GOT3 (cell line): ENCODE measurements at places on chromosomes 6 and 20.

- DNase-seq: no peak
Observed at GRCh38 chr6:43989581-43990146, 137.6 kb downstream of the MRPL14 start.

DNA sequence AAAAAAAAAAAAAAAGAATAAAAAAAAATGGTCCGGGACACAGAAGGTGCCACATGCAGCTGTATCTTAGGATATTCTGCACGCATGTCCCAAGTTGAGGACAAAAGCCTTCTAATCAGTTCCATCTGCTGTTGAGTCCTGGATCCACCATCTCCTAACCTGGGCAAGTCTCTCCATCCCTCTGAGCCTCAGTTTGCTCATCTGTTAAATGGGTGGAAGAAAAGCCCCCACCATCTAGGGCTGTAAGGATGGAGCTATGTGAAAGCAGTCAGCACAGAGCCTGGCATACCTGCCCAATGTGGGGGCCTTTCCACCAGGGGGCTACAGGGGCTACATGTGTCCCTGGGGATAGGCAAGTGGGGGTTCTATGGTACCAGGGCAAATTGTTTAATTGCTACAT, 208.4 kb downstream of the ZMYND8 start:
- DNase-seq: no peak

GRCh38 chr20:40251284-40251932, 437.6 kb downstream of the MAFB start:
- DNase-seq: no peak

DNA sequence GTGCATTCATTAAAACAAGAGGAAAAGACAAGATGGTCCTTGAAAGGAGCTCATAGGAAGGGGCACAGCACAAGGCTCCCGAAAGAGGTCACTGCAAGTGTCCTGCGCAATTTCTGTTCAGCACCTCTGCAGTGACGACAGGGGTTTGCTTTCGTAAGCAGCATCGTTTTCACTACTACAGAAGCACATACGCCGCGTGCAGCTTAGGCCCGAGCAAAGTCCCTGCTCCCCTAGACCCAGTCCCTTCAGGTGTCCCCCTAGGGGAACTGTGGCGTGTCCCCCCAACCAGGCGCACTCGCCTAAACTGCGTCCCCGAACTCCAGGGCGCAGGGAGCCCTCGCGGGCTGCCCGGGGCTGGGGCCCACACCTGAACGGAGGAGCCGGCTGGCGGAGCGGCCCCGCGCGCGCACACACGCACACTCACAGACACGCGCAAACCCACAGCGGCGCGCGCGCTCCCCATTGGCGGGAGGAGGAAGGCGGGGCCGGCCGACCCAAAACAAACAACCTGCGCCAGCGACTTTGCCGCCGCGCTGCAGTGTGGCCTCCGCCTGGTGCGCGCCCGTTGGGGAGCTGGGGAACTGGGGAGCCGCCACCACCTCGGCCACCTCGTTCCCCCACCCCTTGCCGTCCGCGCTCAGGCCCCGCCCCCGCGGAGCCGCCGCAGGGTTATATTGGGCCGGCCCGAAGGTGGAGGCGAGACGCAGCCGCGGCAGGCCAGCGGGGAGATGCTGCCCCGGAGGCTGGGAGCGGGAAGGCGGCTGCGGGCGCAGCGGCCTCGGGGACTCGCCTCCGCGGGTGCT, at the start of gene FOXQ1:
Gene FOXQ1 (plus strand): TSS at position 699 of the 803 bp plus-strand sequence. CDS start 607 bp downstream, outside the sequence.
- DNase-seq: no peak

DNA sequence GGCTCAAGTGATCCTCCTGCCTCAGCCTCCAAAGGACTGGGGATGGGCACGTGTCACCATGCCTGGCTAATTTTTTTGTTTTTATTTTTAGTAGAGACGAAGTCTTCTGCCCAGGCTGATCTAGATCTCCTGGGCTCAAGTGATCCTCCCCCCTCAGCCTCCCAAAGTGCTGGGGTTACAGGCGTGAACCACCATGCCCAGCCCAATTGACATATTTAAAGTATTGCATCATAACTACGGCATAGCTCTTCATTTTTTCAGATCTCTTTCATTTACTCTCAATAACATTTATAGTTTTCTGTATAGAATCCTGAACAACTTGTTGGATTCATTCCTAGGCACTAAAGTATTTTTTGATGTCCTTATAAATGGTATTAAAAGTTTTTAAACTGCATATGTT, 13.0 kb downstream of the SERPINB1 start:
- DNase-seq: no peak

GRCh38 chr20:17406051-17406590, 125.1 kb downstream of the BFSP1 start:
- no peak for DNase-seq

DNA sequence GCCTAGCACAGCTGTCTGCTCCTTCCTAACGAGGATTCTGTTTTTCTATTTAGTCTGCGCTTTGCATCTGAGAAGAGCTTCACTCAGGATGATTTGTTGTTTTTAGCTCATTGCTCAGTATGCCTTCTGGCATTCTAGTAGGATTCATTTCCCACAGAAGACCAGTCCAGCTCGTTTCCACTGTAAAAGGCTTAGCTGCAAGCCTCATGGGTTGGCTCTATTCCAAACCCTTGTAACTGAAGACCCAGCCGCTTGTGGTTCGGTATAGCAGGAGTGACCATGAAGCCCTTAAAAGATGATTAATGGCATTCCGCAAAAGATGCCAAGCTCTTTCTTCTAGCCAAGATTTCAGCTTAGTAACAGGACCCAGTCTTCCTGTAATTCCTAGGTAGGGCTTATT, 7.2 kb downstream of the ADGRF1 start:
- peak; percentile 7 for DNase-seq

GRCh38 chr6:43508481-43509141, 1.5 kb downstream of the LRRC73 start:
- DNase-seq: no peak

DNA sequence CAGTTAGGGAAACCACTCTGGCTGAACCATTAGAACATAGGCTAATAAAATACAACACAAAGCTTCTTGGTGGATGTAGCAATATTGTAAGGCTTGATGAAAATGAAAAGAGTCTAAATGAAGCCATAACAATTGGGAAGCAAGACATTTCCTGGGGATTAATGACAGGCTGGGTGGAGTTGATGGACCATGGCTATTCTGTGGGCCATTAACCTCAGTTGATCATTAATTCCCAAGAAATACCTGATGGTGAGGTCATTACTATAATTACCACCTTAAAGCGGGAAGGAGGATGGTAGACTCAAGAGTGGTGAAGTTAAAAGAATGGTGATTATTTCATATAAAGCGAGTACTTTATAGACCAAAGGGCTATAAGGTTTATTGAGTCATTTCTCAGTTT, 455.8 kb upstream of the MAP3K7 start:
- DNase-seq: no peak

DNA sequence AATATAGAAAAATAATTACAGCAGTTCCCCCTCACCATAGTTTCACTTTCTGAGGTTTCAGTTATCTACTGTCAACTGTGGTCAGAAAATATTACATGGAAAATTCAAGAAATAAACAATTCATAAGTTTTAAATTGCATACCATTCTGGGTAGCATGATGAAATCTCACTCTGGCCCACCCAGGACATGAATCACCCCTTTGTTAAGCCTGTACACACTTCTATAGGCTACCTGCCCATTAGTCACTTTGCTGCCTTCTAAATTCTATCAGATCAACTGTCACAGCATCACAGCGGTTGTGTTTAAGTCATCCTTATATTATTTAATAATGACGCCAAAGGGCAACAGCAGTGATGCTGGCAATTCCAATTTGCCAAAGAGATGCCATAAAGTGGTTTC, 140.3 kb upstream of the RUNX2 start:
- DNase-seq: no peak

DNA sequence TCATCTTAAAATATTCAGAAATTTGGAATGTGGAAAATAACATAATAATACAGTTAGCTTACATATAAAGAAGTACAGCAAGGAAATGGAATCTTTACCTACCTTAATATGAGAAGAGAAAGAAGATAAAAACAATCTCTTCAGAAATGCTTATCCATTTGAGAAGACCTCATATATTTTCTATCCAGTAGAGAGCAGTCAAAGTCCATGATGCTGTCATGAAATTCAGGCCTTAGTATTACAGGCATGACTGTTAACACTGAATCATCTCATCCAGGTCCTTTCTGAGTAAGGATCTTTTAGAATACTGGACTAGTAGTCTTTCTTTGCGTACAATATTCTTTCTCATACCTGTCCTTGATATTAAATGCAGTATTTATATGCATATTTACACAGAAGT, 713.4 kb downstream of the CD109 start:
- no peak for DNase-seq

DNA sequence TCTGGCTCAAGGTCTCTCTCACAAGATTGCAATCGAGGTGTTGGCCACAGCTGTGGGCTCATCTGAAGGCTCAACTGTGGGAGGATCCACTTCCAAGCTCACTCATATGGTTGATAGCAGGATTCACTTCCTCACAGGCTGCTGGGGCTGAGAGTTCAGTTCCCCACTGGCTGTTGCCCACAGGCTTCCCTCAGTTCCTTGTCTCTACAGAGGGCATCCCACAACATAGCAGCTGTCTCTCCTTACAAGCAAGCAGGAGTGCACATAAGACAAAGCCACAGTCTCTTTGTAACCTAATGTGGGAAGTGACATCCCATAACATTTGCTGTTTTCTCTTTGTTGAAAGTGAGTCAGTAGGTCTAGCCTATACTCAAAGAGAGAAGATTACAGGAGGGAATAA, 14.0 kb downstream of the SPATS1 start:
- no peak for DNase-seq

GRCh38 chr20:1299522-1299921, 29.4 kb downstream of the SDCBP2 start:
- DNase-seq: no peak
